ENCODE measurements at places on chromosomes 5 and 9.

GRCh38 chr5:15103130-15103529 lies 231.6 kb upstream of the ANKH start:
- no peak for DNase-seq
- H3K4me3 ChIP-seq: no peak overlapping the region
- no peaks in the 10 kb centered on the region for H3K4me1 ChIP-seq
- H3K36me3 ChIP-seq: no peaks in the 10 kb centered on the region
- no peaks in the 10 kb centered on the region for H3K27me3 ChIP-seq

GRCh38 chr5:142501890-142502289 lies 177.1 kb upstream of the SPRY4 start:
- peaks cover 2% of the 10 kb centered on the region for H3K27me3 ChIP-seq
- no peaks in the 10 kb centered on the region for H3K36me3 ChIP-seq
- no peak overlapping the region for H3K27ac ChIP-seq
- DNase-seq: no peak

DNA sequence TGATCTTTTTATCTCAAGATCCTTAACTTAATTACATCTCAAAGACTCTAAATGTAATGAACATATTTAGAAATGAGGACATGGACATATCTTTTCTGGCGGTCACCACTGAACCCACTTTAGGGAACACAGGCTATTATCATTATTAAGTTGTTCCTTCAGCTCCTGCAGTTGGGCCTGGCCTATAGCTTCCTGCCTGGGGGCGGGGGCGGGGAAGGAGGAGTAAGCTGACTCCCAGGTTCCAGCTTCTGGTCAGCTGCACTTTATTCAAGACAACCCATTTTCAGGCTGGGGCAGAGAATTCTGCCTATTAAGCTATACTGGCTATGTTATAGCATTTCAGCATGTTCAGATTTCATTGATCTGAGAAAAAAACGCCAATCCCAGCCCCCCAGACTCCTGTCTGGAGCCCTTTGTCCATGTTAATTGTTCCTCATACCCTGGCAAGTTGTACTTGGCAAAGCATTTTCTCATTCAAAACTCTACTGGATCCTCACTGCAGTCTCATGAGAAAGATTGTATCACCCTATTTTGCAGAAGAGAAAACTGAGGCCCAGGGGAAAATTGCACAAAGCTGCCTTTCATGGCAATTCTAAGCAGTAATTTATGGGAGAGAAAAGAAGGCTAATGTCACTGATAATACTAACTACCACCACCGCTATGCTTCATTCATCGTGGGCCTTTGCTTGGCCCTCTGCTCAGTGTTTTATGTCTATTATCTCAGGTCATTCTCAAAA lies 25.1 kb downstream of the COL15A1 start:
- H3K36me3 ChIP-seq: no peaks in the 10 kb centered on the region
- no peak overlapping the region for H3K27ac ChIP-seq
- no peak overlapping the region for H3K4me3 ChIP-seq
- peaks cover 13% of the 10 kb centered on the region for H3K27me3 ChIP-seq

DNA sequence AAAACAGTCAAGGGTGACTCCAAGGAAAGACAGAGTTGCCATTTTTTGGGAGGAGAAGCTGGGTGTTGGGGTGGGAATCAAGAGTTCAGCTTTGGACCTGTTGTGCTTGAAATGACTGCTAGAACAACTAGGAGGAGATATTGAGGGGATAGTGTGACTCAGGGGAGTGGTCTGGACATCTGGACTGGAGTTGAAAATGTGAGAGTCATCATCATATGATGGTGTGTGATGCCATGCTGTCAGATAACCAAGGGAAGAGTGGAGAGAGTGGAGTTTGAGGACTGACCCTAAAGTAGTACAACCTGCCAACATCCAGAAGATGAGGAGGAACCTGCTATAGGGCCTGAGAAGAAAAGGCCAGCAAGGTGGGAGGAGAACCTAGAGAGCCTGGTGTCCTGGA lies 199.7 kb downstream of the ARHGEF28 start:
- H3K4me3 ChIP-seq: no peak overlapping the region
- DNase-seq: no peak
- H3K27me3 ChIP-seq: peaks cover 14% of the 10 kb centered on the region

- H3K4me1 ChIP-seq: no peaks in the 10 kb centered on the region
- H3K27ac ChIP-seq: no peak overlapping the region
- no peaks in the 10 kb centered on the region for H3K36me3 ChIP-seq
- H3K4me3 ChIP-seq: no peak overlapping the region
These were observed 803.5 kb downstream of the TLE1 start for GRCh38 chr9:80885894-80886293.

- H3K36me3 ChIP-seq: peaks cover 45% of the 10 kb centered on the region
- peaks cover 61% of the 10 kb centered on the region for H3K4me1 ChIP-seq
- no peaks in the 10 kb centered on the region for H3K27me3 ChIP-seq
- peak; percentile 59 for DNase-seq
- peak overlapping the region; percentile 69 for H3K4me3 ChIP-seq
These were observed 62.7 kb downstream of the ST8SIA4 start for GRCh38 chr5:100840370-100840769.

DNA sequence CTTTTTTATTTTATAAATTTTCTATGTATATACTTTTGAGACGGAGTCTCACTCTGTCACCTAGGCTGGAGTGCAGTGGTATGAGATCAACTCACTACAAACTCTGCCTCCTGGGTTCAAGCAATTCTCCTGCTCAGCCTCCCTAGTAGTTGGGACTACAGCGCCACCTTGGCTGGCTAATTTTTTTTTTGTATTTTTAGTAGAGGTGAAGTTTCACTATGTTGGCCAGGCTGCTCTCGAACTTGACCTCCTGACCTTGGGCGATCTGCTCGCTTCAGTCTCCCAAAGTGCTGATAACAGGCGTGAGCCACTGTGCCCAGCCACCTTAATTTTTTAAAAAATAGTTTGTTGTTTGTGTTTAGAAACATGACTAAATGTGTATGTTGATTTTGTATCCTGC lies 76.6 kb downstream of the FBXO4 start:
- no peaks in the 10 kb centered on the region for H3K4me1 ChIP-seq
- no peak overlapping the region for H3K4me3 ChIP-seq
- no peak overlapping the region for H3K27ac ChIP-seq
- H3K36me3 ChIP-seq: no peaks in the 10 kb centered on the region
- no peak for DNase-seq

DNA sequence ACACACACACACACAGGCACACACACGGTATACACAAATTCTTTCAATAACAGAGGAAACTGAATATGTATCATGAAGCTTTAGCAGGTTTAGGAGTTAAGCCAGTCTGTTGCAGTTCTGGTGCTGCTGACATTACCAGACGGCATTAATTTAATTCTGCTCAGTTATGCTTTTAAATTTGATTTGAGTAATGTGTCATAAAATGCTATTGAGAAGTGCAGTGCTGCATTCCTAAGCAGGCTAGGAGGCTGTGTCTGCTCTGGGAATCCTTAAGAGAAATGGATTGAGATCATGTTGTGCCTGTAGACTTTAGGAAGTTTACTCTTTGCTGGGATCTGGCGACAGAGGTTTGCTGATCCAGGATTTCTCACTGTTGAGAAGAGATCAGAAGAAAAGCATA lies 733.8 kb downstream of the BRINP1 start:
- no peak overlapping the region for H3K27ac ChIP-seq
- H3K27me3 ChIP-seq: no peaks in the 10 kb centered on the region
- H3K4me1 ChIP-seq: no peaks in the 10 kb centered on the region
- no peaks in the 10 kb centered on the region for H3K36me3 ChIP-seq

- H3K36me3 ChIP-seq: no peaks in the 10 kb centered on the region
- H3K27me3 ChIP-seq: no peaks in the 10 kb centered on the region
- no peaks in the 10 kb centered on the region for H3K4me1 ChIP-seq
- no peak overlapping the region for H3K4me3 ChIP-seq
These were observed 71.1 kb downstream of the FBXL7 start for GRCh38 chr5:15571081-15571480.

- H3K4me1 ChIP-seq: no peaks in the 10 kb centered on the region
- H3K4me3 ChIP-seq: no peak overlapping the region
- H3K27me3 ChIP-seq: peaks cover 33% of the 10 kb centered on the region
- no peak overlapping the region for H3K27ac ChIP-seq
- no peak for DNase-seq
- H3K36me3 ChIP-seq: no peaks in the 10 kb centered on the region
These were observed 22.0 kb upstream of the ARHGEF28 start for GRCh38 chr5:73603998-73604397.

GRCh38 chr9:127388856-127389238 lies 8.1 kb upstream of the SLC2A8 start:
- no peak for DNase-seq
- H3K4me1 ChIP-seq: peaks cover 33% of the 10 kb centered on the region
- H3K27me3 ChIP-seq: peaks cover 48% of the 10 kb centered on the region

- no peaks in the 10 kb centered on the region for H3K27me3 ChIP-seq
- H3K4me1 ChIP-seq: peaks cover 1% of the 10 kb centered on the region
- no peak overlapping the region for H3K4me3 ChIP-seq
These were observed 114.4 kb downstream of the VPS13A start for GRCh38 chr9:77291714-77292113.

DNA sequence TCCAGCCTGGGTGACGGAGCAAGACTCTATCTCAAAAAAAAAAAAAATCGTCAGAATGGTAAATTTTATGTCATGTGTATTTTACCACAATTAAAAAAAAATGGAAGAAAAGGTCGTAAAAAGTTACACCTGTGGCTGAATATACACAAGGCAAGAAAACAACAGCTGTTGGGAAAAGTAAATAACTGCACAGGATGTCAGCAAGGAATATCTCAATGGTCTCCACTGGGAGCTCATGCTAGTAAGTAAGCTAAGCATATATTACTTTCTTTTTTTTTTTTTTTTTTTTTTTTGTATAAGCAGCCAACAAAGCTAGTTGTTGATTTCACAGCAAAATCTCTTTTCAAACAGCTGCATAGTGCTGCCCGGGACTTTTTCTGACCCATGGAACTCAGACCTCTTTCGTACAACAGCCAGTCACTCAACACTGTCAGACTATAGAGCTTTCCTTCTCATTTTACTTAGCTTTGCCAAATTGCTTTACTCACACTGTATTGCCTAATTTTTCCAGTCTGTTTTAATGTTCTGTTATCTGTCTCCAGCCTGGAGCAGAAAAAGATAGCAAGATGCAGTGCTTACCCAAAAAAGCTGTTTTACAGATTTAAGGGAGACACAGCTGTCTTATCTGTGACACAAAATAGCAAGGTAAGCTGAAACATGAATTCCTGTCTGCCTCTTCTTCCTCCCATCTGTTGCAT lies 175.9 kb downstream of the ENC1 start:
- H3K4me1 ChIP-seq: no peaks in the 10 kb centered on the region
- H3K36me3 ChIP-seq: no peaks in the 10 kb centered on the region
- no peak overlapping the region for H3K4me3 ChIP-seq
- H3K27ac ChIP-seq: no peak overlapping the region
- peaks cover 17% of the 10 kb centered on the region for H3K27me3 ChIP-seq
- DNase-seq: no peak

GRCh38 chr5:130462516-130462915 lies 558.3 kb downstream of the CHSY3 start:
- H3K27ac ChIP-seq: no peak overlapping the region
- H3K4me3 ChIP-seq: no peak overlapping the region
- H3K36me3 ChIP-seq: no peaks in the 10 kb centered on the region
- no peaks in the 10 kb centered on the region for H3K27me3 ChIP-seq

GRCh38 chr9:115378758-115379157 lies 260.8 kb upstream of the TNC start:
- no peak for DNase-seq
- no peaks in the 10 kb centered on the region for H3K4me1 ChIP-seq
- no peaks in the 10 kb centered on the region for H3K36me3 ChIP-seq
- no peak overlapping the region for H3K27ac ChIP-seq

DNA sequence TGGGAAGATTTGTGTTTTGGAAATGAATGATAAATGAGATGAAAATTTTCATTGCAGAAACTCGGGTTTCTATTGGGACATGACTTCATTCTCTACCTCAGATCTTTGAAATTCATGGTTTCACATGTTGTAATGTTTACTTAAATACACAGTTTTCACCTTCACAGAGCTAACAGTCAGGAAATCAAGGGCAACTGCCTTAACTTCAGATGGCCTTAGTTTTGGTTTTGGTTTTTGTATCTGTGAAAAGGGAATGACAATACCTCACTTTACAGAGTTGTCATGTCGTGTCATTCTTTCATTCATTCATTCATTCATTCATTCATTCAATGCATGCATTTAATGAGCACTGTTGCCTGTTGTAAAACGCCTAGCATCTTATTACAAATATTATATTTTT lies 41.9 kb downstream of the NIM1K start:
- H3K4me3 ChIP-seq: no peak overlapping the region
- H3K27ac ChIP-seq: peak overlapping the region; percentile 27
- no peaks in the 10 kb centered on the region for H3K36me3 ChIP-seq

DNA sequence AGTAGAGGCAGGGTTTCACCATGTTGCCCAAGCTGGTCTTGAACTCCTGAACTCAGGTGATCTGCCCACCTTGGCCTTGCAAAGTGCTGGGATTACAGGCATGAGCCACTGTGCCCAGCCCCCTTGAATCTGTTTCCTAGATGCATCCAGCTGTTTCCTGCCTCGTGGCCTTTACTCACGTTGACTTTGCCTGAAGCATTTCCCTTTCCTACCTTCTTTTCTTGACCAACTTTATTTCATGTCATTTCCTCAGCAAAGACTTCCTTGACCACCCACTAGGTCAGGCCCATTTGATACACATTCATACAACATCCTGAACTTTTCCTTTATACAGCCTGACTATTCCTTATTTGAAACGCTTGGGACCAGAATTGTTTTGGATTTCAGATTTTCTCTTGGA lies 51.0 kb downstream of the DOCK2 start:
- H3K27me3 ChIP-seq: no peaks in the 10 kb centered on the region
- no peaks in the 10 kb centered on the region for H3K4me1 ChIP-seq
- no peak for DNase-seq
- H3K27ac ChIP-seq: no peak overlapping the region
- H3K36me3 ChIP-seq: peaks cover 64% of the 10 kb centered on the region

DNA sequence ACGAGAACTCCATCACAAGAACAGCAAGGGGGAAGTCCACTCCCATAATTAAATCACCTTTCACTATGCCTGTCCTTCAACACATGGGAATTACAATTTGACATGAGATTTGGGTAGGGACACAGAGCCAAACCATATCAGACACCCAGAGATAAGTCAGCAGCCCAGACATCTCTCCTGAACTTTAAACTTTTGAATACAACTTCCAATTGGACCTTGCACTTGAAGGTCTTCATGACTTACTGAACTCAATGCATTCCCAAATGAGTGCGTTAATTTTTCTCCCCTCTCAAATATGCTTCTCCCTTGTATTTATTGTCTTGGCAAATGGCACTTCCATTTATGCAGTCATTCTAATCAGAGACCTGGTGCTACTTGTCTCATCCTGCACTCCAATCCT lies 12.1 kb downstream of the C9 start:
- no peak overlapping the region for H3K27ac ChIP-seq
- H3K4me1 ChIP-seq: no peaks in the 10 kb centered on the region
- H3K27me3 ChIP-seq: no peaks in the 10 kb centered on the region
- H3K4me3 ChIP-seq: no peak overlapping the region

- H3K4me1 ChIP-seq: no peaks in the 10 kb centered on the region
- no peaks in the 10 kb centered on the region for H3K27me3 ChIP-seq
- H3K4me3 ChIP-seq: no peak overlapping the region
- DNase-seq: no peak
These were observed 107.3 kb upstream of the SARDH start for GRCh38 chr9:133845440-133845839.

GRCh38 chr9:84330246-84330645 lies 10.3 kb downstream of the SLC28A3 start:
- peaks cover 1% of the 10 kb centered on the region for H3K36me3 ChIP-seq
- H3K27ac ChIP-seq: no peak overlapping the region
- H3K4me1 ChIP-seq: no peaks in the 10 kb centered on the region
- no peak for DNase-seq
- peaks cover 12% of the 10 kb centered on the region for H3K27me3 ChIP-seq

Data from activated CD8-positive, alpha-beta memory T cell treated with anti-CD3 and anti-CD28 coated beads, Interleukin-2, amount 10 ng/mL, durations not matched to agents 7 days and 5 days (primary cell).